ENCODE measurements at places on chromosomes 5 and 9.

GRCh38 chr5:19767987-19768386 is 220.0 kb downstream of the CDH18 start:
- DNase-seq: no peak

- no peak for DNase-seq
Measured at GRCh38 chr9:97873882-97874281, 20.9 kb downstream of the FOXE1 start.

GRCh38 chr9:70472268-70473249 is 58.1 kb upstream of the KLF9 start:
- DNase-seq: no peak

- no peak for DNase-seq
Measured at GRCh38 chr5:42858031-42858643, 46.4 kb upstream of the SELENOP start.

- no peak for DNase-seq
Measured at GRCh38 chr9:121312169-121312568, 44.2 kb downstream of the GSN start.

- DNase-seq: no peak
Measured at GRCh38 chr9:104988539-104988938, 60.6 kb upstream of the ABCA1 start.

DNA sequence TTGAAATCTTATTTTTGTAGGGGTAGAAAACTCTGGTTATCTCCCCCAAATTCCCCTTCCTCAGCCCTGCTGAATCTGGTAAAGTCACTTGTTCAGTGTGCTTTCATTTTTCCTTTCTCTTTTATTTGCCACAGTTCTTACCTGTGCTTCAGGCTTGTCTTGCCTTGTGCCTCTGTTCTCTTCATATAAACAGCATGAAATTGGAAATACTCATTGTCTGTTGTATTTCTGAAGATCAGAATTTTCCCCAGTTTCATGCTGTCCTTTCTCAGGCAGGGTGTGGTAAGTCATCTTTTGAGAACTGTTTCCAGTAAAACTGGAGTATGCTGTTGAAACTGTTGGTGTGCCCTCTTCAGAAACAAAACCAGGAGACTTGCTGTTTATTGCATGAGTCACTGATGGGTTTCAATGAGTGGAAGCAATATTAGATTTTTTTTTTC is 7.0 kb downstream of the PAM start:
- no peak for DNase-seq

- no peak for DNase-seq
Measured at GRCh38 chr9:115715666-115716065, 437.9 kb upstream of the PAPPA start.

DNA sequence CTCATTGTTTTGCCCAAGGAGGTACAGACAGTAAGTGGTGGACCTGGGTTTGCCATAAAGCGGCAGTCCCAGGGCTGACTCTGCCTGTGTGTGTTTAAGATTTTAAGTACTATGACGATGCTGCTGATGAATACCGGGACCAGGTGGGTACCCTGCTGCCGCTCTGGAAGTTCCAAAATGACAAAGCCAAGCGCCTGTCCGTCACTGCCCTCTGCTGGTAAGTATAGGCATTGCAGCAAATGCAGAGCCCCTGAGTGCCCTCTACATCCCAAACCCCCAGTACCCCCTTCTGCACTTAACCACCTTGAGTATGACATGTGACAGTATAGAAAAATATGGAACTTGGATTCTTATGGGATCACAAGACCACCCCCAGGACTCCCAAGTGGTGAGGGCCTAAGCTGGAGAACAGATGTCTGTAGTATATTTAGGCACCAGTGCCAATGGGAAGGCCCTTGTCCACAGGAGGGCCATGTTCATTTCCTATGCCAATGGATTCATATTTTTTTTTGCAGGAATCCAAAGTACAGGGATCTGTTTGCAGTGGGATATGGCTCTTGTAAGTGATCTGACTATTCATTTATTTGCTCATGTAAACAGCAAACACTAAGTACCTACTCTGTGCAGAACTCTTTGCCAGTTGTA is 22.0 kb downstream of the ENHO start:
- DNase-seq: peak; percentile 49

GRCh38 chr9:20256284-20256948 is 365.9 kb downstream of the MLLT3 start:
- no peak for DNase-seq

- no peak for DNase-seq
Measured at GRCh38 chr5:5981562-5981961, 396.8 kb downstream of the MED10 start.

DNA sequence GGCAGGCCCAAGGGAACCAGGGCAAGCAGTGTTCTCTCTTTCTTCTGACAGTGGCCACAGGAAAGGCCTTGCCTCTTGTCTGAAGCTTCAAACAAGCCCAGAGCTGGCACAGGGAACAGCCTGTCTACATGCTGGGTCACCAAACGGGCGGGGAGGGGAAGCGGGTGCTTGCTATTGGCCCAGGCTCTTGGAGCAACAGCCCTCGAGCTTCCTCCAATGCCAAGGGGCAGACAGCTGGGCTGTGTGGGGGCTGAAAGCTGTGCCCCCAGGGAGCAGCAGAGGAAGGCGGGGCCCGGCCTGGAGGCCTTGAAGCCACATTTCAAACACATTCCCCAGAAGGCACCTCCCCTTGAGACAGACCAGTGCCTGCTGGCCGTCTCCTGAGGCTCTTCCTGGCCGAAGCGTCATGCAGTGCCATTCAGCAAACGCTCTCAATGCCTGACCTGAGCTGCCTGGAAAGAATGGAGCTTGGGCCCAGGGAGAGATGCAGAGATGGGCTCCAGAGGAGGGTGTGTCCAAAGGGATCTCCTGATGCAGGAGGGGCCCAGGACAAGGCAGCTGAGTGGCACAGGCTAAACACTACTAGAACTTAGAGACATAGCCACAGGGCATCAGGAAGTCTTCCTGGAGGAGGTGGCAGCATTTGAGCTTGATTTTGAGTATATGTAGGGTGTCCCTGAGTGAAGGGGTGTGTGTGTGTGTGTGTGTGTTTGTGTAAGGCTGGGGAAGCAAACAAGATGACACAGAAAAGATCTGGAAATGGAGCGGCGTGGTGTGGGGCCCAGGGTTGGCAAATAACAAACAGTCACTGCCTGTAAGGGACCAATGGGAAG is 2.5 kb downstream of the FIBCD1 start:
- DNase-seq: no peak

GRCh38 chr5:32446630-32447029 is 2.1 kb upstream of the ZFR start:
- DNase-seq: peak; percentile 47

DNA sequence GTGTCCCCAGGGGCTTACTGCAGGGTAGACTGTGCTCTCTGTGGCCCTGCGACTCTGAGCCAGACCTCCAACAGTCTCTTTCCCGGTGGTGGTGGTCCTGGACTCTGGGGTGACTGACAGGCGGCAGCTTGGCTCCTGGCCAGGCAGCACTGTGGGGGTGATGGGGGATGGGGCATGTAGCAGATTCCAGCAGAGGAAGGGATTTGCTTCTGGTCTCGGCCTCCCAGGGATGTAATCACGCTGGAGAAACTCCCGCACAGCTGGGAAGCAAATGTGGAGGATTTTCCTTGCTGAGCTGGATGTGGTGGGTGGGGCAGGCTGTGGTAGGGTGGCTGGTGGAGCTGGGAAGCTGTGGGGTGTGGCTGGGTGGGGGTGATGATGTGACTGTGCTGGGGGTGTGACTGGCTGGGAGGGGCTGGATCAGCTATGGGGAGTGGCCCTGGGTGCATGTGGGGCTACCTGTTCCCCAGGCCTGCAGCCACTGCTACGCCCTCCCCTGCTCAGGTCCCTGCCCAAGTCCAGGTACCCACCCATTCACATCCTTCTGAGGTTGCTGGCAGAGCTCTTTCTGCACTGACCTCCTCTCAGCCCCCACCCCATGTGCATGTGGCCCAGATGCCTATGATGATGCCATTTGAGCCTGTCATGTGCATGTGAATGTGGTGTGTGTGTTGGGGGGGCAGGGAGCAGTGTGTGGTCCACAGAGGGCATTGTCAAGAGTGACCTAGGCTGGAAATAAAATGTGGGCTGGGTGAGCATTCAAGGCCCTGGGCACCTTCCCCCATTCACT is 3.8 kb downstream of the NDST1 start:
- no peak for DNase-seq

DNA sequence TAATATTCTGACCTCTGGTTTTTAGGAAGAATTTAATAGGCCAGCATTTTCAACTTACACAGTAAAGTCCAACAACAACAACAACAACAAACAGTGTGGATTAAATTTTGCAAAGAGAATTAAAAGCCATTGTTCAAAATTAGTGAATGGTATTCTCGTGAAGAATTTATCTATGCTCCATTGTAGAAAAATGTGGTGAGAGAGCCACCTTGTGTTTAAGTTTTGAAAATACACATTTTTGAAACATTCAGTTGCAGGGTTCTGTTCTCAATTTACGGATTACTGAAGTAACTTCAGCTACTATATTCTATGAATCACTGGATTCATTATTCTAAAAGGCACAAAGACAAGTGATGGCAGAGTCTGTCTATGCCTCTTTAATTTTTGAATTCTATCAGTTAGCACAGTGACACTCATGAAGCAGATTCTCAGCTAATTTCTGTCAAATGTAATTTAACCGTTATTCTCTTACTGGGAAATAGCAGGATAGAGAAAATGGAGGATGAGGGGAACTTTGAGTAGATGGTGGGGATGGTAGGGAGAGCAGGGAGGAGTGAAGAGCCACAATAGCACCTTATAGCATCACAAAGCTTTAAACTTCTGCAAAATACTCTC is 11.0 kb downstream of the CCDC152 start:
- DNase-seq: no peak

- DNase-seq: no peak
Measured at GRCh38 chr9:135700525-135700924, 1.2 kb upstream of the SOHLH1 start.

- no peak for DNase-seq
Measured at GRCh38 chr9:138072161-138072842, 194.7 kb downstream of the CACNA1B start.

DNA sequence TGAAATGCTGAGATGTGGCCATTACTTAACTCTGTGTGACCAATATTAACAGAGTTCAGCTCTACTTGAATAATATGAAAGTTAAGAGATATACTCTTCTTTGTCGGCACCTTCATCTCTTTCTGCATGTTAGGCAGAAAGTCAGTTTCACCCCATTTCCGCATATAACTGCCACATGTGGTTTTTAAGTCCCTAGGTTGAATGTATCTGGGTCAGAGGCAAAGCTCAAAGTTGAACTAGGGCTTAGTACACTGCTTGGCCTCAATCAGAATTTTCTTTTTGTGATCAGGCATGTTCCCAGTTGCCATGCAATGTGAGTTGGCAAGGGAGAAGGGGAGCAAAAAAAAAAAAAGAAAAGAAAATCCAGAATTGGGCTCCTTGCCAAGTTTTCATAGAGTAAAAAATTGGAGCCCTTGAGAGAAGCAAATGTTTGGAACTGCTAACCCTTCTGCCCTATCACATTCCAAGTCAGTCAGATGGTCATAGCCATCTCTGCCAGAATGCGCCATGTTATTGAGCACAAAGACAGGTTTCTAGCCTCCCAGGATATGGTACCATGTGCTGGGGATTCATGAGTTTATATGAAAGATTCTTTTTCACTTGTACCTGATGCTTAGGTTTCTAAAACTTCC is 251.2 kb upstream of the RORB start:
- DNase-seq: no peak

DNA sequence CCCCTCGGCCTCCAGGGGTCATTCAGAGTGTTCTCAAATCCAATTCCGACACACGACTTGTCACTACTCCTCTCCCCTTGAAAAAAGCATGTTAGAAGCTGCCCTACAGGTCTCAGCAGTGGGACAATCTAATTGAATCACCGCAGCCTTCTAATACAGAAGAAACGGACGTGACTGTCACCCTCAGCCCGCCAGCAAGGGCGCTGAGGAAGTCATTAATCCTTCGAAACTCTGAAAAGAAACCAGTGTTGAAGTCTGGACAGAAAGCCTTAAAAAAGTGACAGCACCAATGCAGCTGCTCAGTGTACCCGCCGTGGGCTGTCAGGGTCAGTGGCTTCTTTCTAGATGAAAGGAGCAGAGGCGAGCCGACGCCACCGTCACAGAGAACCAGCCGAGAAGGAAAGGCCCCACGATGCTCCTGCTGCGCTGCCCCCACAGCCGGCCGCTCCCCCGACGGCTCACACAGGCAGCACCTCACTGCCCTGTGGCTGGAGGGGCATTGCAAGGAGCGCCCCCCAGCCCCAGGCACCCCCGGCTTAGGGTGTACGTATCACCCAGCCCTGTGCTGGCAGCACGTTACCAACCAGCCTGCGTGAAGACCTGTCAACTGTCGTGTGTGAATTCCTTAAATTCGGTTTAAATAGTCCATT is 5.7 kb downstream of the BRD3OS start:
- DNase-seq: no peak

DNA sequence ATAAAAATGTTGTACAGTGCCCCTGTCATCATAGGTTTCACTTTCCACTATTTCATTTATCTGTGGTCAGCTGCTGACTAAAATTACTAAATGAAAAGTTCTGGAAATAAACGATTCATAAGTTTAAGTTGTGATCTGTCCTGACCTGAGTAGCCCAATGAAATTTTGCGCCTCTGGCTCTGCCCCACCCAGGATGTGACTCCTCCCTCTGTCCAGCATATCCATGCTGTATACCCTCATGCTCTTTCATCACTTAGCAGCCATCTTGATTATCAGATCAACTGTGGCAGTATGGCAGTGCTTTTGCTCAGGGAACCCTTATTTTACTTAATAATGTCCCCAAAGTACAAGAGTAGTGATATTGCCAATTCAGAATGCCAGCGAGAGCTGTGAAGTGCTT is 97.3 kb downstream of the STARD4 start:
- DNase-seq: no peak

DNA sequence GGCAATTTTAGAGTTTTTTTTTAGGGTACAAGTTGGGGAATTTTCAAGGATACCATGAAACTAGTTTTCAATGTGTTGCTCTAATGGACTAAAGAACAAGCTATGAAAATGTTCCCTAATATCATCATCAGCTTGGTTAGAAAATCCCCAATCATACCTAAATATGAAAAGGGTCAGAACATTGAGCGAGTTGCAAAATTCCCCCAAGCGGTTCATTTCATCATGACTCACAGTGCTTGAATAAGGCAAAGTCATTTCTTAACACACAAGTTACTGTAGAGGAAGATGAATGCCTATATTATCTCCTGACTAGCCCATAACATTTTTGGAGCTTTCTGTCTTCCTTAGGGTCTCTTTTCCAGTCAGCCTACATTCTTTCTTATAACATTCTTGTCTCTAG is 62.7 kb downstream of the ST8SIA4 start:
- DNase-seq: peak; percentile 18

- no peak for DNase-seq
Measured at GRCh38 chr5:122458278-122458872, 146.3 kb downstream of the SNCAIP start.
